ENCODE measurements at places on chromosomes 13 and 19. TPM values are rescaled to one million over a fixed set of nuclear protein-coding genes. Genes with fewer than 3 reads are reported as not detected.

- H3K27me3 ChIP-seq, result no peaks in the 10 kb centered on the region
- DNase-seq, result no peak
- H3K27ac ChIP-seq, result no peak overlapping the region
Measured at GRCh38 chr13:58704953-58705352, 1073.4 kb downstream of the PCDH17 start.

GRCh38 chr19:41726493-41726892, 18.1 kb downstream of the CEACAM5 start:
- H3K4me1 ChIP-seq, result no peaks in the 10 kb centered on the region
- no peak for DNase-seq
- no peaks in the 10 kb centered on the region for H3K36me3 ChIP-seq
- no peak overlapping the region for H3K27ac ChIP-seq

DNA sequence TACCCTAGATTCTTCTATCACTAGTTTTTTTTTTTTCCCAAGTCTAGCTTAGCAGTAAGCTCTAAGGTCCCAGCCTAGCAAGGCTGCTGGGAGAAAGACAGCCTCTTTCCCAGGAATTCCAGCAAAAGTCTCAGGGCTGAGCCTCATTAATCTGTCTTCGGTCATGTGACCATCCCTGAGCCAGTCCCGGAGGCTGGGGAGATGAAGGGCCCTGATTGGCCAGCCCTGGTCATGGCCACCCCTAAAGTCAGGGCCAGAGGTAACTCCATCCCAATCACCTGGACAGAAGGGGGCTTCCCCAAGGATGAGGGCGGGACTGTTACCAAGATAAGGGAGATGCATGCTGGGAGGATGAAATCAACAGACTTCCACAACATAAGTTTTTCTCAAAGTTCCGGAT, 43.3 kb downstream of the CCNE1 start:
- DNase-seq, result no peak
- no peaks in the 10 kb centered on the region for H3K27me3 ChIP-seq
- H3K4me1 ChIP-seq, result peaks cover 11% of the 10 kb centered on the region
- H3K27ac ChIP-seq, result no peak overlapping the region
- no peaks in the 10 kb centered on the region for H3K36me3 ChIP-seq

DNA sequence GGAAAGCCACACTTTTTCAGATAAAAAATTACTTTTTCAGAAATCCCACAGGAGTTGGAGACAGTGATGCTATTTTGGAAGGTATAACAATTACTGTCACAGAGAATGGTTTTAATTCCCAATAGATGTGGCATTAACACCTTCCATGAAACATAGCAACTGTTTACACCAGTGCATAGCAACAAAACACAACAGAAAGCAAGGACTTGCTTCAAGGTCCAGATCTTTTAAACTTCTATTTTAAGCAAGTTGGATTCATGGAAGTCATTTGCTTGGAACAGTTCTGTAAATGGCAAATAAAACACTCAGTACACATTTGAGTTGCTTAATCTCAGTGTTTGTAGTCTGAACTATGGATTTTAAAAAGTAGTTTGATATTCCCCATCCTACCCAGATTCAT, 385.9 kb upstream of the SPRY2 start:
- H3K4me1 ChIP-seq, result no peaks in the 10 kb centered on the region
- H3K36me3 ChIP-seq, result no peaks in the 10 kb centered on the region
- no peak overlapping the region for H3K27ac ChIP-seq
- no peak overlapping the region for H3K4me3 ChIP-seq

GRCh38 chr13:51052581-51052980, 58.5 kb downstream of the C13orf42 start:
- no peaks in the 10 kb centered on the region for H3K36me3 ChIP-seq
- H3K4me3 ChIP-seq, result no peak overlapping the region
- H3K27me3 ChIP-seq, result peaks cover 3% of the 10 kb centered on the region
- no peak for DNase-seq
- no peak overlapping the region for H3K27ac ChIP-seq

- H3K27me3 ChIP-seq, result no peaks in the 10 kb centered on the region
- H3K4me1 ChIP-seq, result no peaks in the 10 kb centered on the region
- H3K4me3 ChIP-seq, result no peak overlapping the region
- no peaks in the 10 kb centered on the region for H3K36me3 ChIP-seq
Measured at GRCh38 chr19:30317403-30317802, 54.8 kb upstream of the ZNF536 start.

- peak overlapping the region; percentile 25 for H3K27ac ChIP-seq
- H3K36me3 ChIP-seq, result peaks cover 36% of the 10 kb centered on the region
- H3K4me1 ChIP-seq, result peaks cover 8% of the 10 kb centered on the region
- no peak for DNase-seq
Measured at GRCh38 chr19:5605362-5605761, 17.2 kb downstream of the SAFB2 start.

DNA sequence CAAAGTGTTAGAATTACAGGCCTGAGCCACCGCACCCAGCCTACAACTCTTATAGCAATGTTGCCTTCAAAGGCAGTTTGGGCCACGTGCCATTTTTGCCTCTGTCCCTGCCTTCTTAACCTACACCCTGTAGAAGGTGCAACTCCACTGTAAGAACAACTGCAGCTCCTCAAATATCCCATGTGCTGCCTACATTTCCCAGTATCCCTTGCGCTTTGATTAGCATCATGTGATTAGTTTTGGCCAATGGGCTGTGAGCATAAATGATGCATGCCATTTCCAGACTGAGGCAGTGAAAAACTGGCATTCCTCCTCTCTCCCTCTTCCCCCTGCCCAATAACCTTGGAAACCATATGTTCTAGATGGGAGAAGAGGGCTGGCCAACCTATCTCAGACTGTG, 75.2 kb upstream of the MRI1 start:
- H3K27me3 ChIP-seq, result no peaks in the 10 kb centered on the region
- H3K36me3 ChIP-seq, result no peaks in the 10 kb centered on the region
- no peaks in the 10 kb centered on the region for H3K4me1 ChIP-seq
- H3K27ac ChIP-seq, result no peak overlapping the region
- no peak overlapping the region for H3K4me3 ChIP-seq
- DNase-seq, result no peak

GRCh38 chr13:111210544-111211469, 95.7 kb downstream of the ARHGEF7 start:
- peaks cover 9% of the 10 kb centered on the region for H3K36me3 ChIP-seq
- no peaks in the 10 kb centered on the region for H3K27me3 ChIP-seq
- no peak overlapping the region for H3K27ac ChIP-seq
- H3K4me3 ChIP-seq, result no peak overlapping the region

DNA sequence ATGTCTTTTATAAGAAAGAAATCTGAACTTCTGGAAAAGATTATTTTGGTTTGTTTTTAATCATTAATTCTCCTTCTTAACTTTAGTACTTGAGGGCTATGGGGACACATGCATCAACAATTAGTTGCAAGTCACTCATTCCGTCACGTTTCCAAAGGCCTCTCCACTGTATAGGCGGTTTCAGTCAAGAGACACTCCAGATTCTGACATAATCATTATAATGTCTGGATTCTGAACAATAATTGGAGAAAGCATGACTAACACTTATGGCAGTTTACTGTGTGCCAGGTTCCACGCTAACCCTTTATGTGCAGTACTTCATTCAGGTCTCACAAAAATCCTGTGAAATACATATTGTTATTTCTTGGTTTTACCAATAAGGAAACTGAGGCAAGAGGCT, 71.9 kb downstream of the TNFRSF19 start:
- no peaks in the 10 kb centered on the region for H3K36me3 ChIP-seq
- no peaks in the 10 kb centered on the region for H3K4me1 ChIP-seq
- no peak overlapping the region for H3K4me3 ChIP-seq
- DNase-seq, result no peak

DNA sequence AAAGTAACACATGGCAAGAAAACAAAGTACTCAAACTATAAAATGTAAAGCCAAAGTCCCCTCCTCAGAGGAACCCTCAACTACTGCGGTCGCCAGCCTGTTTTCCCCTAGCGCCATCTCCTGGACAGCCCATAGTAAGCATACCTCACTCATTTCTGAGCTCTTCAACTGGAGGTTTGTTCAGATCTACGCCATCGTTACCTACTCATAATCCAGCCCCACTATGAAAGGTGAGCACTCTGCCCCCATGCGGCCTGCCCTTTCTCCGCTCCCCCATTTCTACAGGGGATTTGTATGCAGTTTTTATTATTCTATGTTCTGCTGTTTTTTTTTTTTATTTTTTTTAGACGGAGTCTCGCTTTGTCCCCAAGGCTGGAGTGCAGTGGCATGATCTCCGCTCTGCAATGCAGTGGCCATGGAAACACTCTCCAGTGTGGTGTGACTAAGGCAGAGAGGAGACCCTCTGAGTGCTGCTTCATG, 26.2 kb downstream of the OPA3 start:
- peak; percentile 61 for DNase-seq
- H3K4me3 ChIP-seq, result no peak overlapping the region
- peaks cover 1% of the 10 kb centered on the region for H3K36me3 ChIP-seq

GRCh38 chr19:17830567-17831418, 9.5 kb upstream of the INSL3 start:
- H3K27ac ChIP-seq, result no peak overlapping the region
- peaks cover 9% of the 10 kb centered on the region for H3K4me1 ChIP-seq
- DNase-seq, result peak; percentile 51
- H3K4me3 ChIP-seq, result no peak overlapping the region

- H3K4me3 ChIP-seq, result no peak overlapping the region
- no peak overlapping the region for H3K27ac ChIP-seq
- H3K4me1 ChIP-seq, result peaks cover 5% of the 10 kb centered on the region
- DNase-seq, result no peak
- H3K27me3 ChIP-seq, result no peaks in the 10 kb centered on the region
Measured at GRCh38 chr13:79468819-79469218, 12.1 kb upstream of the NDFIP2 start.

DNA sequence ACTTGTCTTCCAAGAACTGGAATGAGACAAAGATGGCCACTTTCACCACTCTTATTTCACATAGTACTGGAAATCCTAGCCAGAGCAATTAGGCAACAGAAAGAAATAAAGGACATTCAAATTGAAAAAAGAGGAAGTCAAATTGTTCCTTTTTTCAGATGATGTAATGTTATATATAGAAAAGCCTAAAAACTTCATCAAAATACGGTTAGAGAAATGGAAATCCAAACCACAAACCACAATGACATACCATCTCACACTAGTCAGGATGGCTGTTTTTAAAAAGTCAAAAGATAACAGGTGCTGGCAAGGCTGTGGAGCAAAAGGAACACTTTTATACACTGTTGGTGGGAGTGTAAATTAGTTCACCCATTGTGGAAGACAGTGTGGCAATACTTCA, 113.3 kb upstream of the SPRY2 start:
- H3K4me3 ChIP-seq, result no peak overlapping the region
- no peaks in the 10 kb centered on the region for H3K27me3 ChIP-seq
- no peak for DNase-seq
- no peaks in the 10 kb centered on the region for H3K4me1 ChIP-seq
- H3K27ac ChIP-seq, result no peak overlapping the region

GRCh38 chr13:79668201-79668752, 187.3 kb downstream of the NDFIP2 start:
- H3K4me3 ChIP-seq, result no peak overlapping the region
- DNase-seq, result no peak
- H3K36me3 ChIP-seq, result no peaks in the 10 kb centered on the region
- no peak overlapping the region for H3K27ac ChIP-seq

GRCh38 chr19:32172566-32173160, 172.7 kb upstream of the ZNF507 start:
- H3K27ac ChIP-seq, result no peak overlapping the region
- H3K4me1 ChIP-seq, result no peaks in the 10 kb centered on the region
- H3K4me3 ChIP-seq, result no peak overlapping the region
- no peaks in the 10 kb centered on the region for H3K36me3 ChIP-seq
- H3K27me3 ChIP-seq, result no peaks in the 10 kb centered on the region
- DNase-seq, result no peak

DNA sequence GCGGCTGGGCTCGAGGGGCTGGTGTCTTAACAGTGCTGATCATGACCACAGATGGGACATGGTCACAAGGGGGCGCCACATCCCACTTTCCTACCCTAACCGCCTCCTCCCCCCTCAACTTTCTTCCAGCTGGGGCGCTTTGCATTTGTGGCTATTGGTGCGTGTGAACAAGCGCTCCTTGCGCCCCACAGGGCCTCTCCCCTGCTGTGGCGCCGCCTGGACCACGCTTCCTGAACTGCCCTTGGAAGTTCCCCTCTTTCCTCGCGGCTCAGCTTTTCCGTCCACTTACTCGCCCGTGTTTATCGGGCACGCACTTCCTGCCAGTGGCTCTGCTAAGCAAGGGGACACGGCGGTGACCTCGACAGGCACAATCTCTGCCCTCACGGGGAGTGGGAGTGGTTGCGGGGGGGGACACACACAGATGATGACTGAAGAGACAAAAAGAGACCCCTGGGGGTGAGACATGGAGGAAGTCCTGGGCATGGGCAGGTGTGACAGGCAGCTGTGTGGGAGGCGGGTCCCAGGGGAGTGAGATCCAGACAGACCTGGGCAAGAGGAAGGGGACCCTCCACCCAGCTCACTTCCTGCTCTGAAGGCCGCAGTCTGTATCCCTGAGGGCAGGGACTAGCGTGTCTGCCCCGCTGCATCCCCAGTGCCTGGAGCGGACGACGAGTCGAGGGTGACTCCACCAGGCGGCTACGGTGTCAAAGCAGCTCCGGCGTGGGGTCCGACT, 40.3 kb downstream of the ZNF787 start:
- H3K4me3 ChIP-seq, result peak overlapping the region; percentile 80
- peaks cover 8% of the 10 kb centered on the region for H3K27me3 ChIP-seq
- H3K36me3 ChIP-seq, result no peaks in the 10 kb centered on the region
- H3K4me1 ChIP-seq, result peaks cover 10% of the 10 kb centered on the region
- DNase-seq, result peak; percentile 75

DNA sequence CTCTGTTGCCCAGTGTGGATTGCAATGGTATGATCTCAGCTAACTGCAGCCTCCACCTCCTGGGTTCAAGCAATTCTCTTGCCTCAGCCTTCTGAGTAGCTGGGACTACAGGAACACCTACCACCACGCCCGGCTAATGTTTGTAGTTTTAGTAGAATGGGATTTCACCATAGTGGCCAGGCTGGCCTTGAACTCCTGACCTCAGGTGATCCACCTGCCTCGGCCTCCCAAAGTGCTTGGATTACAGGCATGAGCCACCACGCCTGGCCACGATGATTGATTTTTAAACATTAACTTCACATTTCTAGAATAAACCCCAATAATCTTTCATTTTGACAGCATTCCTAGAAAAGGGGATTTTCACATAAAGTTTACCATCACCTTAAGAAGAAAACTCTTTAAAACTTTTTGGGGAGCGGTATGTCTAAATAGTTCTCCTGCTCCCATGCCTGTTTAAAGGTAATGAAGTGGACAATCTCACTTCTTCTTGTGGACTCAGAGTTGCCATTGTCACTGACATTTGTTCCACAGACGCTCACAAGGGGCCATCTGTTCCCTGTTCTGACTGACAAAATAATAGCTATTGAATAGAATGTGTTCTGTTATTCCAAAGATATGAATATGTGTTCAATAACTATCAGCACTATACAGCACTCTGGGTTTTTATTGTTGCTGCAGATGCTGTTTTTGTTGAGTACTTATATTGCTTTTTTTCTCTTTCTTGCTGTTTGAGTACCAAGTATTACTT, 66.1 kb upstream of the C1QTNF9B start:
- H3K27ac ChIP-seq, result no peak overlapping the region
- H3K27me3 ChIP-seq, result no peaks in the 10 kb centered on the region
- no peaks in the 10 kb centered on the region for H3K36me3 ChIP-seq

Gene TMEM221
- total RNA-seq, result not detected

Gene ZNF525
- 28.5 TPM for total RNA-seq

Gene ATP4B
- total RNA-seq, result not detected

Gene FTL
- total RNA-seq, result 1,232 TPM

Gene ZNF527
- total RNA-seq, result 9.0 TPM

Gene ZBTB32
- 24.5 TPM for total RNA-seq

Gene PSPN
- total RNA-seq, result 2.4 TPM

Gene CCDC70
- total RNA-seq, result not detected

Gene LSR
- 36.3 TPM for total RNA-seq
